ENCODE measurements at places on chromosomes 1 and 21. TPM values are rescaled to one million over a fixed set of nuclear protein-coding genes. Genes with fewer than 3 reads are reported as not detected.

GRCh38 chr1:244316407-244316806, 135.3 kb downstream of the ADSS2 start:
- DNase-seq, result no peak

DNA sequence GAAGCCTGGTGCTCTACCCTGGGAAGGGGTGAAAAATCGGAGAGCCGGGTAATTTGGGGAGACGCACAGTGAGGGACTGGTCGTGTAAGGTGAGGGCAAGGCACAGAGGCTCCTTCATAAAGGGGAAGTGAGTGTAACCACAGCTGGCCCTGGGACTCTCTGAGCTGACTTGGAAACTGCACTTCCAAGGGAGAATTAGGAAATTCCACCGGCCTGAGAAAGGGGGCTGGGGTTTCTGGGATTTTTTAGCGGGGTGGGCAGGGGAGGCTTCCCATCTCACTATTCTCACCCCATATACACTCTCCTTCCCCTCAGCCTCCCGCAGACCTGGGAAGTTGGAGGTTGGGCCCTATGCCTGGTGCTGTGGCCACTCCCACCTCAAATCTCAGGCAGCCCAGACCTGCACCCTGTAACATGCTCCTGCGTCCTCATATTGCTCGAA, 88.3 kb upstream of the IPO9 start:
- no peak for DNase-seq

Gene B3GALT5
- total RNA-seq, result not detected

Gene B3GALT2
- total RNA-seq, result 7.0 TPM

Gene AGL
- total RNA-seq, result 12.4 TPM

Gene AXDND1
- total RNA-seq, result not detected

DNA sequence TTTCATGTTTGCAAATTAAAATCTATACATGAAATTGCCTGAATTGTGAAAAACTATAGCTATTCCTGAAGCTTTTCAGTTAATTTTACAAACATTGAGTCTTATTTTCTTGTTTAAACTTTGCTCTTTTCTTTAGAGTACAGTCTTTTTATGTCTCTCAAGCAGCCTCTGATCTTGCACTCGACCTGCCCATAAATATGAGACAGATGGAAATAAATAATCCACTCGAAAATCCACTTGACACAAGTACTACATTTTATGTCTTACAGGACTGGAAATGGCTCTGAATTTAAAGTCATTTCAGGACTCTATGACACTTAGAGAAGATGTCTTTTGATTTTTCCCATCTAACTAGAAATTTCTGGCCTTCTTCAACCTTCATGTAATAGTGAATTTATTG, 283.8 kb downstream of the USP25 start:
- no peak for DNase-seq

Gene CFAP141
- total RNA-seq, result not detected

DNA sequence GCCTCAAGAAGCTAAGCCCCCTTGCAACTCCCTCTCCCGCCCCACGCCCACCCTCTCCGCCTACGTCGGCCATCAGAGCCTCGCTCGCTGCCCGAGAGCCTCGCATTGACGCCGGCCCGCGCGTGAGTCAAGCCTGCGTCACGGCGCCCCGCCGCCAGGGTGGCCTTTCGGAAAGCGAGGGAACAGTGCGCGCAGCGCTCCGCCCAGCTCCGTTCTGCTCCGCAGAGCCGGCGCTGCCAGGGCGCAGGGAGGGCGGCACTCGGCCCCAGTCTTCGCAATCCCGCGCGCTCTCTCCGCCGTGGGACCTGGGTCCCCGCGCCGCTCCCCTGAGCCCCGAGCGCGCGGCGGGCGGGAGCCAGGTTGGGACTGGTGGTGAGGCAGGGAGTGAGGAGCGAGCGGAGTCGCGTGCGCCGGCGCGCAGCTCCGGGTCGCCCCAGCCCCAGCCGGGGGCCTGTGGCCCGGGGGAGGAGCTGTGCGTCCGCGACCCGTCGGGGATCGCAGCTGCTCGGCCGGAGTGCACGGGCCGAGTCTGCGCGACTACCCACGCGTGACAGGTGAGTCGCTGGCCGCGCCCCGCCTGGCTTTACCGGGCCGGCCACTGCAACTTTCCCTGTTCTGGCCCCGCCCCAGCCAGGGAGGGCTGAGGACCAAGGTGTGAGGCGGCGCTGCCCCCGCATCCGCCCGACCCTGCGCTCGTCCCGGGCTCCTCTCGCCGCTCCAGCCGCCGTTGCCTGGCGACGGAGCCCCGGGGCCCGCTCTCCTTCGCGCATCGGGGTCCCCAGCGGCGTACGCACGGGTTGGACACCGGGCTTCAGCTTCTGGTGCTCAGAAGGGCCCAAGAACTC, at the start of gene SLC6A17:
TSS of gene SLC6A17 (plus strand) at position 165 of the 845 bp plus-strand sequence. CDS start 16,436 bp downstream, outside the sequence.
- DNase-seq, result no peak

DNA sequence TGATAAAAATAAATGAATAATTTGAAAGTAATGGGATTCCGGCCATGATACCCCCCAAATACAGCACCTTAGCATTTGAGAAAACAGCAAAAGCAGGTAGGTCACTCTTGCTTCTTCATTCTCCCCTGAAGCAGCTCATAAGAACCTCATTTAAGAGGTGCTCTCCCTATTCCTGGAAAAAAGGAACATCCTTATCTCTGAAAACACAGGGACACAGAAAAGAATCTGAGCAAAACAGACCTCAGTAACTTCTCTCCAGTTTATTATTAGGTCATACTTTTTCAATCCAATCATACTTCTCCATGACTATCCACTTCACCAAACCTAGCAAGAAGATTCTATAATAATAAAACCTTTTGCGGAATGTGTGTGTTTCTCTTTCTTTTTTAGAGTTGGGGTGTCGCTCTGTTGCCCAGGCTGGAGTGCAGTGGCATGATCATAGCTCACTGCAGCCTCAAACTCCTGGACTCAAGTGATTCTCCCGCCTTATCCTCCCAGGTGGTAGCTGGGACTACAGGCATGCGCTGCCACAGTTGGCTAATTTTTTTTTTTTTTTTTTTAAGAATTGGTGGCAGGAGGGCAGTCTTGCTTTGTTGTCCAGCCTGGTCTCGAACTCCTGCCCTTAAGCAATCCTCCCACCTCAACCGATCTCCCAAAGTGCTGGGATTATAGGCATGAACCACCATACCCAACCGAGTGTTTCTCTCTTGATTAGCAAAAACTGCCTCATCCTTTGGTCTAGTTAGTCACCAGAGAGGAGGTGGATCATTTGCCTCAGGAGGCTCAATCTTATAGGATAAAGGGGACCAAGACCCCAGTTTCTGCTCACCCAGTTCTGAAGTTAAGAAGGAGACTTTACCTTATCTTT, 10.6 kb upstream of the TRIM33 start:
- no peak for DNase-seq

DNA sequence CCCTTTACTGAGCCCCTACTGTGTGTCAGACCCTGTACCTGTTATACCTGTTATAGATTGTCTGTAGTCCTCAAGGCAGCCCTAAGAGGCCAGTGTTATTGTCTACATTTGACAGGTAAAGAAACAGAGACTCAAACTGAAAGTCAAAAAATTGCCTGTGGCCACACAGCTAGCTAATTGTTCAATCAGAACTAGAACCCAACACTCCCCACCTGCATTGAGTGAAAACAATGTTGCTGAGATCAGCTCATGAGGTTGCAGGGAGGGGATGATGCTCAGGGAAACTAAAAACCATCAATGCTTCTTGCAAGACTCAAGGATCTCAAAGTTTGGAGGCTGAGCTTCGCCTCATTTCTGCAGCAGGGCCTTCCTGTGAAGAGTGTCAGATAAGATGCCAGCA, 109.5 kb upstream of the LMO4 start:
- DNase-seq, result no peak

- DNase-seq, result peak; percentile 62
These were observed 64.8 kb upstream of the GALNT2 start for GRCh38 chr1:230002164-230002803.

- DNase-seq, result no peak
These were observed 19.6 kb downstream of the BACE2 start for GRCh38 chr21:41187537-41188025.

DNA sequence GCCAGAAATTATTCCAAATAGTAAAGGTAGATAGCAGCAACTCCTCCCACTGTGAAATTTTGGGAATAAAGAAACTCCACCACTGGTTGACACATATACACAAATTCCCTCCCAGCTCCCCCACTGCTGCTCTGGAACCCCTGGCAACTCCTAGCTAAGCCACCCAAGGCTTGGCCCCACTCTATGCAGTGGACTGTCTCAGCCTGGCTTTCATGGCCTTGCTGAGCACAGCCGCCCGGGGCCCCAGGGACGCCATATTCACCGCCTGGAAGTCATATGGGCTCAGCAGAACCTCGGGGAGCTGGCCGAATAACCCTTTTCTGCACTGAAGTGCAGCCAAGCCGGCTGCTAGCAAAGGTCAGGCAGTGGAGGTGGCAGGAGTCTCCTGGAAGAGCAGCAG, 15.4 kb upstream of the RBM34 start:
- DNase-seq, result no peak

- no peak for DNase-seq
These were observed 54.6 kb downstream of the DMRTB1 start for GRCh38 chr1:53513846-53514245.

DNA sequence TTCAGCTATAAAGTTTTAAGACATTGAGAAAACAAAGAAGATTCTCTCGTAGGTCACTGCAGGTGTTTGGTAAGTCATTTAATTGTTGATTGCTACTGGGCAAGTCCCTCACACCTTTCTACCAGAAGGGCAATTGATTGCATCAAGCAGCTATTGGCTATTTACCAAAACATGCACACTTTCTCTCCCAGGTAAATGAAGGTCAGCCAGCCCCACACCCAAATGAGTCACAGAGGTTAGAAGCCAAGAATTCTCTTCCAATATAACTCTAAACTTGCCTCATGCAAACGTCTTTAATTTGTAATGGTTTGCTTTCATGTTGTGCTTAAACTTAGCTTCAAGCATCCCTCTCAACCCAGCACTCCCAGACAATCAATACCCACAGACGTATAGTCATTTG, 475.3 kb upstream of the ADGRL2 start:
- DNase-seq, result no peak

GRCh38 chr1:23376890-23377811, 7.5 kb upstream of the ZNF436 start:
- DNase-seq, result no peak

DNA sequence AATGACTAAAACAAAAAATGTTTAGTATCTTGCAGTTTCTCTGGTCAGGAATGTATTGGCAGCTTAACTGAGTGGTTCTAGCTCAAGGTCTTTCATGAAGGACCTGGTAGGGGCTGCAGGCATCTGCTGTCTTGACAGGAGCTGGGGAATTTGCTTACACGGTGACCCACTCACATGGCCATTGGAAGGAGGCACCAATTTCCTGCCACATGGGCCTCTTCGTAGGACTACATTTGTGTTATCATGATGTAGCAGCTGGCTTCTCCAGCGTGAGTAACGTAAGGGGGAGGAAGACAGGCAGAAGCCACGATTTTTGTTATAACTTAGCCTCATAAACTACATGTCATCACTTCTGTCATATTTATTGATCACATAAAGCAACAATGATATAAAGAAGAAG, 376.3 kb downstream of the AMY1C start:
- DNase-seq, result no peak

- no peak for DNase-seq
These were observed 147.9 kb upstream of the RGS18 start for GRCh38 chr1:192010406-192010805.

- no peak for DNase-seq
These were observed 195.2 kb downstream of the GABPA start for GRCh38 chr21:25929856-25930520.

- DNase-seq, result no peak
These were observed 80.5 kb upstream of the PRMT6 start for GRCh38 chr1:106975944-106976343.

Gene RAB3B
- under 0.01 TPM for total RNA-seq

All from tibial nerve (tissue), 4 donors.